ENCODE measurements at places on chromosomes 16 and 17. TPM values are rescaled to one million over a fixed set of nuclear protein-coding genes. Genes with fewer than 3 reads are reported as not detected.
A peak's percentile ranks its signal among the peaks of the same experiment; 100 is the strongest.

GRCh38 chr17:76473541-76473985, 6.2 kb downstream of the AANAT start:
- DNase-seq, result peak; percentile 81

The EVPLL gene
- 0.42 TPM for total RNA-seq

DNA sequence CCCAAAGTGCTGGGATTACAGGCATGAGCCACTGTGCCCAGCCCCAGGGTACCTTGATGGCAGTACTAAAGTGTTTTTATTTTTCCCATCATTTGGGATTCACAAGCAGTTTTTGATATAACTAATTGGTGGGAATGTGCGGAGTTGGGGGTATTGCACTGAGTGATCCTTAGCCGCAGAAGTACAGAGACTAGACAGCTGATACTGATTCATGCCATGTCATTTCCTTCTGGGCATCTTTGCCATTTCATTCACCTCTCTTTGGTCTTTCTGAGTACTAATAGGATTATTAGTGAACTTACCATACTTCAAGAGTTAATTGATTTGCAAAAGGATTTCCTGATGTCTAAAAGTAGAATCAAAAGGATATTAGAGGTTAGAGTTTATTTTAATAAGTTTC, 9.7 kb downstream of the NMT1 start:
- no peak for DNase-seq

The NPIPA1 gene
- total RNA-seq, result 77.4 TPM
